ENCODE measurements at places on chromosomes 5 and 9. TPM values are rescaled to one million over a fixed set of nuclear protein-coding genes. Genes with fewer than 3 reads are reported as not detected.

- H3K27ac ChIP-seq: peak overlapping the region; percentile 82
- peaks cover 100% of the 10 kb centered on the region for H3K27me3 ChIP-seq
- H3K4me1 ChIP-seq: peaks cover 55% of the 10 kb centered on the region
- DNase-seq: no peak
- H3K4me3 ChIP-seq: peak overlapping the region; percentile 63
- no peaks in the 10 kb centered on the region for H3K36me3 ChIP-seq
These were observed 6.7 kb downstream of the PTCH1 start for GRCh38 chr9:95509851-95510708.

DNA sequence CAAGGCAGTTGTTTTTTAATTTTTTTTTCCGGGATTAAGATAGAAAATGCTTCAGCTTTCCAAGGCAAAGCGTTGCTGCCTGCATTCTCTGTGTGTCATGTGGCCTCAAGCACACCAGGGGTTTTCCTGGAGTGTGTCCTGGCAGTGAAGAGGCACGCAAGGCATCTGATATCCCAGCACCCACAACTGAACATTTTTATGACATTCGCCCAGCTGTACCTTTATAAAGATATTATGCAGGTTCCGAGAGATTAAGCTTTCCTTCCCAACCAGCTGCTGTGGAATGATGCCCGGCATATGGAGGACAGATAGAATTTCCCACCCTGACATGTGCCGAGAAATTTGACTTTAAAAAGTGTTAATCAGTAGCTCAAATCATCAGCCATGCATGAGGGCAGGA, 205.6 kb downstream of the GADD45G start:
- no peaks in the 10 kb centered on the region for H3K36me3 ChIP-seq
- no peak overlapping the region for H3K4me3 ChIP-seq
- H3K27me3 ChIP-seq: no peaks in the 10 kb centered on the region
- H3K27ac ChIP-seq: no peak overlapping the region
- no peaks in the 10 kb centered on the region for H3K4me1 ChIP-seq
- DNase-seq: no peak

GRCh38 chr9:137717776-137718327, 99.0 kb downstream of the EHMT1 start:
- DNase-seq: no peak
- H3K36me3 ChIP-seq: peaks cover 45% of the 10 kb centered on the region
- H3K4me1 ChIP-seq: no peaks in the 10 kb centered on the region
- no peak overlapping the region for H3K4me3 ChIP-seq

DNA sequence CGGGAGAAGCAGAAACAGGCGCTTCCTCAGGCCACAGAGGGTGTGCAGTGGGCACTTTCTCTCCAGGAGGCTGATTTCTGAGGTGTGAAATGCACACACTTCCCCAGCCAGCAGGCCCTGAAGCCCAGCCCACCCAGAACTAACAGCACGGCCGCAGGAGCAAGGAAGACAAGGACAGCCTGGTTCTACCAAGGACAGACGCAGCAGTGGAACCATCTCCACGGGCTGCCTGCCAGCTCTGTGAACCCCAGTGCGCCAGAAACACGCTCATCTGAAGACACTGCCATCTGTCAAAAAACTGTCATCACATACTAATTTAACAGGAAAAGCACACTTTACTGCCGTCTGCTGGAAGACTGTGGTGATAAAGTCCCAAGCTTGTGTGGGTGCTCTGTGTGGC, 40.7 kb downstream of the MAPK9 start:
- DNase-seq: no peak
- H3K27me3 ChIP-seq: no peaks in the 10 kb centered on the region
- no peak overlapping the region for H3K27ac ChIP-seq
- peaks cover 100% of the 10 kb centered on the region for H3K36me3 ChIP-seq

DNA sequence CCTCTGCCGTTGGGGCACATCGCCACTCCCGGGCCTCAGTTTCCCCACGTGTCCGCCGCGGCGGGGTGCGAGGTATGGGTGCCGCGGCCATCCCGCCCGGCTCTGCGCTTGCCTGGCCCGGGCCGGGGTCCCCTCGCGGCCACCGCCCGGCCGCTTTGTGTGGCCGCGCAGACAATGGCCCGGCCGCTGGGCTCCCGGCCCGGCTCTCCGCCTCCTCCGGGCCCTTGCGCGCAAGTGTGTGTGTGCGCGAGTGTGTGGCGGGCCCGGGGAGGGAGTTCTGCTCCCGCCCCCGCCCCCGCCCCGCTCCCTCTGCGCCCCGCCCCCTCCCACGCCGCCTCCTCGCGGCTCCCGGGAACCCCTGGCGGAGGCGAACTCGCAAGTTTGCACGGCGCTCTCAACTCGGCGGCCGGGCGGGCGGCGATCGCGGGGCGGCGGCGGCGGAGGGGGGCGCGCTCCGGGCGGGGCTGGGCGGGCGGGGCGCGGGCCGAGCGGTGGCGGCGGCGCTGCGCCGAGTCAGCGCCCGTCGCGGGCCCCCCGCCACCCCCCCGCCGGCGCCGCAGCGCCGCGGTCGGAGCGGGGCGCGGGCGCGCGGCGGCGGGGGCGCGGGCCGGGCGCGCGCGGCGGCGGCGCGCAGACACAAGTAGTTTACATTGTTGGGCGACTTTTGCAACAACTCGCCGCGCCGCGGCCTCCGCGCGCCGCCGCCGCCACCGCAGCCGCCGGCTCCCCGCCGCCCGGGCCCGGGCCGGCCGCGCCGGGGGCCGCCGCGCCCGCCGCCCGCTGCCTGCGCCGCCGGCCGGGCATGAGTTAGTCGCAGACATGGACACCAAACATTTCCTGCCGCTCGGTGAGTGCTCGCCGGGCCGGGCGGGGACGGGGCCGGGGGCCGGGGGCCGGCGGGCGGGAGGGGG, at the start of gene RXRA:
Gene RXRA, plus strand, starts transcription at position 643 of the 911 bp plus-strand sequence. Its CDS starts 177 bp downstream, at position 820.
- peak; percentile 93 for DNase-seq
- H3K4me1 ChIP-seq: peaks cover 37% of the 10 kb centered on the region
- peak within 1 kb of the TSS; percentile 94 for H3K27ac ChIP-seq
- peak within 1 kb of the TSS; percentile 78 for H3K4me3 ChIP-seq
- H3K36me3 ChIP-seq: no peaks in the 10 kb centered on the region
- no peaks in the 10 kb centered on the region for H3K27me3 ChIP-seq

DNA sequence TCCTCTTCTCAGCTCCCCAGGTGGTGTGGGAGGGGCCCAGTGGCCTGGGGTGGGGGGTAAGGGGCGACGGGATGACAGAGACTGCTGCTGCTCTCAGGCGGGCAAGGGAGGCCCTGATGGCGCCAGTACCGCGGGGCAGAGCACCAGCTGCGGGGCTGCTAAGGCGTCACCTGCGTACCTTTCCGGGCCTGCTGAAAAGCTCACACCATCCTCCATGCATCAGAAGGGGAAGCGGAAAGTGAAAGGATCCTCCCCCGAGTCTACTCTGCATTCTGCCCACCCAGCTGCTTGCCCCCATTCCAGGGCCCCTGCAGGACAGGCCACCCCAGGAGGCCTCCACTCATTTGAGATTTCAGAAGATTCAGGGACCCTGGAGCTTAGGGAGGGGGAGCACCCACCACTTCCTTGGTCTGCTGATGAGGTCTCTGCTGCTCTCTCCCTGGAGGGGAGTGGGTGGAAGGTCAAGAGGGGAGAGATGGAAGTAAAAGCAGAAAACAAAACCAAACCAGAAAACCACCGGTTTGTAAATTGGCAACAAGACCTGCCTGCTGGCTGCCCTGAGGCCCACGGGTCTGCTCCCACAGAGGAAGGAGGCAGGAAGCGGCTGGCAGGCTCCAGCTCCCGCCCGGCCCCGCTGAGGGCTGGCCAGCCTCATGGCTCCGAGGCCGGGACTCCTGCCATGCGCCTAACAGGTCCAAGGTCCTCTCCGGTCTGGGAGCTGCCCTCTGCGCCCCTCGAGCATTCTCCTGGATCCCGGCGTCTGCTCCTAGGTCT, 33.6 kb downstream of the PRRT1B start:
- no peaks in the 10 kb centered on the region for H3K4me1 ChIP-seq
- no peak overlapping the region for H3K27ac ChIP-seq
- no peaks in the 10 kb centered on the region for H3K27me3 ChIP-seq
- peaks cover 100% of the 10 kb centered on the region for H3K36me3 ChIP-seq
- no peak for DNase-seq

DNA sequence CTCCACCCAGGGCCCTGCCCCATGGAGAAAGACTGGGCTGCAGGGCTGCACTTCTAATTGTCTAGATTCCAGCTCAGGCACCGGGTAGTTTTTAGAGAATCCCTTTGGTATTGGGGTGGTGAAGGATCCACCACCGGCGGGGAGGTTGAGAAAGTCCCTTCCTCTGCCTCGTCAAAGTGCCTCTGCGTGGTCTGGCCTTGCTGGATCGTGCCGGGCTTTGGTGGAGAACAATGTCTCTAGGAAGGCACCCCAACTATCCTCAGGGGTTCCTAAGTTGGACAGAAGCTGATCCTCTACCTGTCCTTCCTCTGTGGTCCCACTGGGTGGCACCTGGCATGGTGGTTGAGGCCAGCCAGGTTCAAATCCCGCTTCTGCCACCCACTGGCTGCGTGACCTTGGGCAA, 7.3 kb upstream of the AMBP start:
- no peak overlapping the region for H3K27ac ChIP-seq
- H3K27me3 ChIP-seq: no peaks in the 10 kb centered on the region
- DNase-seq: no peak
- no peaks in the 10 kb centered on the region for H3K36me3 ChIP-seq
- H3K4me3 ChIP-seq: no peak overlapping the region

GRCh38 chr9:89916001-89916597, 311.3 kb downstream of the GADD45G start:
- H3K4me1 ChIP-seq: peaks cover 12% of the 10 kb centered on the region
- H3K4me3 ChIP-seq: no peak overlapping the region
- H3K27ac ChIP-seq: no peak overlapping the region
- no peaks in the 10 kb centered on the region for H3K27me3 ChIP-seq

GRCh38 chr9:71250581-71250980, 129.2 kb upstream of the TRPM3 start:
- DNase-seq: no peak
- H3K4me3 ChIP-seq: no peak overlapping the region
- H3K4me1 ChIP-seq: no peaks in the 10 kb centered on the region
- no peaks in the 10 kb centered on the region for H3K27me3 ChIP-seq

DNA sequence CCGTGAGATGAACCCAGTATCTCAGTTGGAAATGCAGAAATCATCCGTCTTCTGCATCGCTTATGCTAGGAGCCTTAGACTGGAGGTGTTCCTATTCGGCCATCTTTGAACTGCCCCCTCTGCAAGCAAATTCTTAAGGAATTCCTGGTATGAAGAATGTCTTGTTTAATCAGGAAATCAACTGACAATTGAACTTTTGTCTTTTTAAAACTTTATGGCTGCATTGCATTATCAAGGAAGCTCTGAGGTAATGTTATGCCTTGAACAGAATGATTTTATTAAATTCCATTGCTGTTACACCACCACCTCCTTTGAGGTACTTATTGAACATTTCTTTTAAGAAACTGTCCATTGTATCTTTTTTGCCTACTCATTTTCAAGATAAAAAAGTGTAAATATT, 1915.7 kb upstream of the CDH9 start:
- no peak overlapping the region for H3K27ac ChIP-seq
- H3K27me3 ChIP-seq: no peaks in the 10 kb centered on the region
- no peaks in the 10 kb centered on the region for H3K4me1 ChIP-seq
- H3K36me3 ChIP-seq: no peaks in the 10 kb centered on the region

GRCh38 chr5:177494346-177495195, 2.8 kb downstream of the PDLIM7 start:
- H3K27me3 ChIP-seq: no peaks in the 10 kb centered on the region
- peaks cover 76% of the 10 kb centered on the region for H3K4me1 ChIP-seq
- DNase-seq: no peak
- H3K36me3 ChIP-seq: peaks cover 37% of the 10 kb centered on the region

- no peak overlapping the region for H3K27ac ChIP-seq
- H3K4me1 ChIP-seq: no peaks in the 10 kb centered on the region
- H3K27me3 ChIP-seq: no peaks in the 10 kb centered on the region
- no peak for DNase-seq
- H3K4me3 ChIP-seq: no peak overlapping the region
- H3K36me3 ChIP-seq: no peaks in the 10 kb centered on the region
These were observed 8.9 kb upstream of the ZCCHC10 start for GRCh38 chr5:133035224-133035623.

DNA sequence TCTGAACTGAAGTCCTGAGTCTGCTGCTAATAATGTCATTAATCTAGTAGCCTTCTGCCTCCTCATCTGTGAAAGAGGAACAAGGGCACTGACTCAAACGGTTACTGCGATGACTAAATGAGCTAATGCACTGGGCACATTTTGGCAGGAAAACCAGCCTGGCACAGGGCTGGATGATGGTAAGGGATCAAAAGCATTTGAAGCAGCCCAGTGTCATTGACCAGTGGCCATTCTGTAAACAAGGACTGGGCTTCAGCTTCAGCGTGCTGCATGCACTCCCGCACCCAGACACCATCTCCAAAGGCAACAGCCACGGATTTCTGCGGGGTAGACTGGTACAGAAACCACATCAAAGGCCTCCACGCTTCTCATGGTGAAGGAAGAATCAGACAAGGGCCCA, 8.0 kb downstream of the GCNT4 start:
- H3K27ac ChIP-seq: no peak overlapping the region
- no peaks in the 10 kb centered on the region for H3K27me3 ChIP-seq
- no peak overlapping the region for H3K4me3 ChIP-seq
- peaks cover 4% of the 10 kb centered on the region for H3K36me3 ChIP-seq

GRCh38 chr5:31911291-31912265, 262.5 kb downstream of the GOLPH3 start:
- no peaks in the 10 kb centered on the region for H3K36me3 ChIP-seq
- H3K4me1 ChIP-seq: no peaks in the 10 kb centered on the region
- H3K27me3 ChIP-seq: no peaks in the 10 kb centered on the region
- no peak overlapping the region for H3K27ac ChIP-seq
- no peak overlapping the region for H3K4me3 ChIP-seq

GRCh38 chr5:23013395-23013998, 160.4 kb upstream of the CDH12 start:
- H3K36me3 ChIP-seq: no peaks in the 10 kb centered on the region
- no peaks in the 10 kb centered on the region for H3K27me3 ChIP-seq
- peak overlapping the region; percentile 20 for H3K4me3 ChIP-seq
- DNase-seq: no peak
- H3K27ac ChIP-seq: no peak overlapping the region
- no peaks in the 10 kb centered on the region for H3K4me1 ChIP-seq

GRCh38 chr9:2934241-2934650, 90.4 kb upstream of the PUM3 start:
- no peak overlapping the region for H3K27ac ChIP-seq
- peak; percentile 47 for DNase-seq
- H3K4me3 ChIP-seq: no peak overlapping the region
- no peaks in the 10 kb centered on the region for H3K27me3 ChIP-seq
- H3K36me3 ChIP-seq: no peaks in the 10 kb centered on the region
- no peaks in the 10 kb centered on the region for H3K4me1 ChIP-seq

The FOXD4L5 gene
- total RNA-seq: not detected

The SYK gene
- 91.8 TPM for total RNA-seq

The FAM81B gene
- total RNA-seq: 0.90 TPM

The CDC20B gene
- not detected for total RNA-seq

Measured in left lung (tissue), 14 donors.